Airway epithelial cell (primary cell): ENCODE measurements at places on chromosomes 6 and 20. TPM values are rescaled to one million over a fixed set of nuclear protein-coding genes. Genes with fewer than 3 reads are reported as not detected.

Gene PRND
- not detected in 2 replicates for total RNA-seq

Gene NKX2-2
- not detected in 2 replicates for total RNA-seq

Gene C6orf141
- total RNA-seq: 13.3 and 14.0 TPM in 2 replicates

Gene SIRPD
- not detected in 2 replicates for total RNA-seq

Gene DEFB112
- not detected in 2 replicates for total RNA-seq

Gene CASS4
- 0.21 TPM in 1 of 2 replicates, not detected in the other for total RNA-seq

Gene MYB
- 1.6 and 3.9 TPM in 2 replicates for total RNA-seq
